CD4-positive, alpha-beta memory T cell (primary cell): ENCODE measurements at places on chromosomes 4 and X.

DNA sequence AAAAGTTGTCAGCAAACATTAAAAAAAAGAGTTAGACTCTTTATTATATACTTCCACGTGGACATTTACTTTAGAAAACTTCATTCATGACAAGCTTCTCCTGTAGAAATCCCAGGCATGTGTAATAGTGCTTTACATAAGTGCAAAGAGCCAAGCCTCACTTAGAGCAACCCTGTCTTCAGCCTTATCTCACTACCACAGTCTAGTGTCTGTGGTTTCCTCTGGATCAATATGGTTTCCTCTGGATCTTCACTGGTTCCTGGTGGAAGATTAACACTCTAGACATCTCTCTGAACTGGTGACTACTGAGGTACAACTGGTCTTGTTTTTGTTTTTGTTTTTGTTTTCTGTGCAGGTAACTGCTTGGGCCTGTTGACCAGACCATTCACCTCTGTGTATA is 18.4 kb upstream of the ARMCX5 start:
- no peak for DNase-seq

GRCh38 chr4:37665333-37666320 is 20.5 kb downstream of the RELL1 start:
- no peak for DNase-seq

DNA sequence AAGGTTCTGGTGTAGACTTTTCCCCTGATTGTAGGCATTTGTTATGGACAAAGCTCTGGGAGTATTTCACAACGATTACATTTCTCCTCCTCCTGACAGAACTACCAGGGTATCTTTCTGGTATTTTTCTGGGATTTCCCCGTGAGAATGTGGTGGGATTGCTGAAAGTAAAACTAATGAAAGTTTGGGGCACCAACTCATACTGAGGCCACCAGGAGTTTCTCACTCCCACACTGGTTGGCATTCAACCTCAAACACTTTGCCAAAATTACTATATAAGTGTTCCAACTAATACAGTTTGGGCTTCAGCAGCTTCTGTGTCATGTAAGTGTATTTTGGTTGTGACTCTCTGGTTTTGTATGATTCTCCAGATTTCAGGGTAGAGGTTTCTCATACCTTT is 855.1 kb downstream of the GLUD2 start:
- DNase-seq: no peak

DNA sequence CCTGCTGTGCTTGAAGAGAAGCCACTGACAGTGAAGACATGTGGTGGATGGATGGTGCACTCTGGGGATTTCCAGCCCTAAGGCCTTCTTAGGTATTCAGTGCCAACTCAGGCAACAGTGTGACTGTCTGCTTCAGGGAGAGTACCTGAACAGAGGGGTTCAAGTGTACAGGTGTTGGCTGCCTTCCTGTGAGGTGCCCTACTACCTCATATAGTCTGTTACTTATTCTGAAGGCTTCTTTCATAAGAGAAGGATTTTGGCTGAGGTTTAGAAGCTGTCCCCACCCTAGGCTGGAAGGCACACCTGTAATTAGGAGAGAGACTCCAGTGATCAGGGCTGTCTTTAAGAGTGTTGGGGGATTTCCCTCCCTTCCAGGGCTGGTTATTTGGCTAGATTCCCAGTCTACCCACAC is 1.8 kb downstream of the FTHL17 start:
- DNase-seq: peak; percentile 29

GRCh38 chrX:24125028-24125612 is 24.4 kb upstream of the ZFX start:
- DNase-seq: no peak

GRCh38 chr4:96993560-96993959 is 1149.7 kb downstream of the STPG2 start:
- DNase-seq: no peak

GRCh38 chr4:47490550-47490949 is 5.5 kb downstream of the ATP10D start:
- peak; percentile 9 for DNase-seq

GRCh38 chrX:153672531-153673427 is 834 bp downstream of the PNCK start:
- DNase-seq: no peak

GRCh38 chr4:135098061-135098460 is 896.5 kb upstream of the PABPC4L start:
- DNase-seq: no peak

GRCh38 chr4:158125310-158125709 is 47.5 kb downstream of the GASK1B start:
- no peak for DNase-seq

DNA sequence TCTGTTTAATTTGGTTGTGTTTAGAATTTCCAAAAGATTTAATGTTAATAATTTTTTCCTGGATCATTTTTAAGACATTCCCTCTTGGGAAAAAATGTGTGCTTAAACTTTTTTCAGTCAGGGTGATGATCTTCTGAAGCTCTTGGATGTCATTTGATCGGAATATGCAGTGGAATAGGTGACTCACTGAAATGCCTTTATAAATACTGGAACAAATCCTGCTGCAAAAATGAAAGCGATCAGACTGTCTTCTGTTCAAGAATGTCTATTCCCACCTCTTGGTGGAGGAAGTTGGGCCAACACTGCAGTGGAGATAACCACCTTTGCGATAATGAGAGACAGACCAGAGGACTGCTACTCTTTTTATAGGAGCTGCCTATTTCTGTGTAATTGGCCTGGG is 46.7 kb downstream of the LARP1B start:
- no peak for DNase-seq

DNA sequence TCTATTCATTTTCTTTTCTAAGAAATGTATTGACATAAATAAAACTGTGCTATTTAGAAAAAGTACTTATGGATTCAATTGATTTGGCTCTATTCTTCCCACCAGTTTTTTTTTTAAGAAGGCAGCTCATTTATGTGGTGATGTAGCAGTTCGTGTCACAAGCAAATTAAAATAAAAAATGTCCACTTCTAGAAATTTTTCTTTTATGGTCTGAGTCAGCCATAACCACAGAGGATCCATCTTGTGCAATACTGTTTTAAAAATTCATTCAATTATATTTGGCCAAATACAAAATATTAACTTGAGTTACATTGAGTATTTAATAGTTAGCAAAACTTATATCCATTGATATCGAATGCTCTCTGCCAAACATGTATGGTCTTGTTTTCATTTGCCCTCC is 207.9 kb upstream of the FAT1 start:
- no peak for DNase-seq

GRCh38 chrX:9923357-9923756 is 43.8 kb upstream of the CLDN34 start:
- no peak for DNase-seq

GRCh38 chrX:103710609-103711008 is at the start of gene TMEM31:
TMEM31 (plus strand) TSS chrX:103710909; CDS start chrX:103712259, 1,350 bp downstream.
- DNase-seq: no peak

DNA sequence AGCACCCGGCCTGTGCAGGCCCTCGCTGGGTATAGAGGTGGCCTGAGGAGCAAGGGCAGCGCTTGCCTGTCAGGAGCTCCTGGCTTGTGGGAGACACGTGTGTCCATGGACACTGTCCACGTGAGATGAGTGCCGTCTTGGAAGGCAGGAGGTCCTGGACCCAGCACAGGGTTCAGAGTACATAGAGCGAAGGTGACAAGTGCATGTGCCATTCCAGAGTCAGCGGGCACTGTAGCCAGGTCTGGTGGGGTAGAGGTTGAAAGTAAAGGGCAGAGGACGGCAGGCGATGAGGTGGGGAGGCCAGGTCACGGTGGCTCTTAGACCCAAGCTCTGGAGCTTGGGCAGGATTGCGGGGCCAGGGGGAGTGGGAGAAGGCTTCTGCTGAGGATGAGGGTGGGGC is 28.4 kb upstream of the TADA2B start:
- DNase-seq: no peak

DNA sequence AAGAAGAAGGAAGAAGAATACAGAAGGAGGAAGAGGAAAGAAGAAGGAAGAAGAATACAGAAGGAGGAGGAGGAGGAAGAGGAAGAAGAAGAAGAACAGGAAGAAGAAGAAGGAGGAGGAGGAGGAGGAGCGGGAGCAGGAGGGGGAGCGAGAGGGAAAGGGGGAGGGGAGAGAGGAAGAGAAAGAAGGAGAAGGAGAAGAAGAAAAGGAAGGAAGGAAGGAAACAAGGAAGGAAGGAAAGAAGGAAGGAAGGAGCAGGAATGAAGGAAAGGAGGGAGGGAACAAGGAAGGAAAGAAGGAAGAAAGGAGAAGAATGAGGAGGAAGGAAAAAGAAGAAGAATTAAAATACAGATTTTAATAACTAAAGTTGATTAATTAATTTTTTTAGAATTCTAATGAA is 82.5 kb upstream of the PTPN13 start:
- DNase-seq: no peak

GRCh38 chrX:70554523-70554922 is 109.9 kb downstream of the DLG3 start:
- no peak for DNase-seq

GRCh38 chr4:8316911-8317351 is 47.4 kb downstream of the HTRA3 start:
- no peak for DNase-seq

DNA sequence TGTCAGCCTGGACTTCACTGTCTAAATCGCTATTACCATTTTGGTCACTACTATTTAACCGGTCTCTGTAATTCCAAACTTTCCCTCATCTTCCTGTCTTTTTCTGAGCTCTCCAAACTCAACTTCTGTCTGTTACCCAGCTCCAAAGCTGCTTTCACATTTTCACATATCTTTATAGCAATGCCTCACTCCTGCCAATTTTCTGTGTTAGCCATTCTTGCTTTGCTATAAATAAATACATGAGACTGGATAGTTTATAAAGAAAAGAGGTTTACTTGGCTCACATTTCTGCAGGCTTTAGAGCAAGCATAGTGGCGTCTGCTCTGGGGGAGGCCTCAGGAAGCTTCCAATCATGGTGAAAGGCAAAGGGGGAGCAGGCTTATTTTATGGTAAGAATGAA is 368.3 kb upstream of the GNPDA2 start:
- DNase-seq: no peak
